ENCODE measurements at places on chromosomes 12 and 14.

DNA sequence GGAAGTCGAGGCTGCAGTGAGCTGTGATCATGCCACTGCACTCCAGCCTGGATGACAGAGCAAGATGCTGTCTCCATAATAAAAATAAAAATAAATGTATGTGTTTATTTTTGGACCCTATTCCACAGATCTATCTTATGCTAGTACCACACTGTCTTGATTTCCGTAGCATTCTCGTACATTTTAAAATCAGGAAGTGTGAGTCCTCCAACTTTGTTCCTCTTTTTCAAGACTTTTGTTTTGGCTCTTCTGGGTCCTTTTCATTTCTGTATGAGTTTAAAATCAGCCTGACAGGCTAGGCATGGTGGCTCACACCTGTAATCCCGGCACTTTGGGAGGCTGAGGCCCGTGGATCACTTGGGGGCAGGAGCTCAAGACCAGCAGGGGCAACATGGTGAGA, 25.8 kb downstream of the DAO start:
- DNase-seq: no peak

DNA sequence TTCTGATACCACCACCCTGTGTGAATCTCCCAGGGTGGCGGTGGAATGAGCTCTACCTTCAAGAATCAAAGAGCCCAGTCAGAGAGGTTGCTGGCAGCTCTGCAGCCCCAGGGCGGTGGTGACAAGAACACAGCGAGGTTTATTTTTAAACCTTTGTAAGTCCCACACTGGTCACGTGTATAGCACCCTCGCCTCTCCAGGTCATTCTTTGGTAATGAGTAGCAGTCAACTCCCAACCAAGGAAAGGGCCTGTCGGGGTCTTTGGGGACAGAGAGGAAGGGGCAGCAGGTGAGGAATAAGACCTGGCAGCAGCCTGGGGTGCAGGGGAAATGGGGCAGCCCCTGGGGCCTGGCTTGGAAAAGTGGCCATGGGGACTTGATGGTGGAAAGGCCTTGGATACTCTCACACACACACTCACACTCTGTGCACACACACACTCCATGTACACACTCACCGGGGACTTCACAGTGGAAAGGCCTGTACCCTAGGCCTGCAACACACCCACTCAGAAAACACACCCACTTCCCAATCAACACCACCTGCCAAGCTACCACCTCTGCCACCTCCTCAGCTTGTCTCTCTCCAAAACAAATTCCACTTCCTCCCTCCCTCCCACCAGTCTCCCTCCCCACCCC, 178.6 kb downstream of the DPF3 start:
- DNase-seq: no peak

DNA sequence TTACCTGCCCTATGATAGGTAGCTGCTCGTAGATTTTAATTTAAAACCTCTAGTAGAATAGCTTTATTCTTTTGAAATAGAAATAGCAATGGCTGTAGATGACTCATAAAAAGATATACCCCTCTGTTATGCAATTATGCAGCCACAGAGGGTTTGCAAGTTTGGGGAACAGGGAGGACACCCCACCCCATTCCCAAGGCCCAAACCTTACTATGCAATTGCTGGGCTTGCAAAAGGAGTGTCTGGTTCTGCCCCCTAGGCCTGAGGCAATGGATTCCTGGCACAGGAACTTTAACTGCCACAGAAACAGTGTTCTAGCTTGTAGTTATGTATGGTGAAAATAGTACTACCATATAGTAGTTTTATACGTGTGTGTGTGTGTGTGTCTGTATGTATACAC, 403.3 kb downstream of the ADAMTS20 start:
- DNase-seq: no peak

DNA sequence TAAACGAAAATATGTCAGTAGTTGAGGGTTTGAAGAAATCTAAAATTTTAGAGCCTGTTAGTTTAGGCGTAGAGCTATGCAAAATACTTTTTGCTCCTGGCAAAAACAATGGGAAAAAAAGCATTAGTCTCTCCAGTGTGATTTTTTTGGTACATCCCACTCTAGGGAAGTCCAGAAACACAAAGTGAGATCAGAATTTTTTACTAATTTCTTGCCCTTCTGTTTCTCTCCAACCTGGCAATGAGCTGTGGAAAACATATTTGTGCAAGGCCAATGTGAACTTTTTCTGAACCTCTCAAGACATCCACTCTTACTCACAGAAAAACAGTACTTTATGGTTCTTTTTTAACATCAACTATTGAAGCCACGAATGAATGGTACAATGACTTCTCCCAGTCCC, 56.9 kb upstream of the DCN start:
- no peak for DNase-seq

DNA sequence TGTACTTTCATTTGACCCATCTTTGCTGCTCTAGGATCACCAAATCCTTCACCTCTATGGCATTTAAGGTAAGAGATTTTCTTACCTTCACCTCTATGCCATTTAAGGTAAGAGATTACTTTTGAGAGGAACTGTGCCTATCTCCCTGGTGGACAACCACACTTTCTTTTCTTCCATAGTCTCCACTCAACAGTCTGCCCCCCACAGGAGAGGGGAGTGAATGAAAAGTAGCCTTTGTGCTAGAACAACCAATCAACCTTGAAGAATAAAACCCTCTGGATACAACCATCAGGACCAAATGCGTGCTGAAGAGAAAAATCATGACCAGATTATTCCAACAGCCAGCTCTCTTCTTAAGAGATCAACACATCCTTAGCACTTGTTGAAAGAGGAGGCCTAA, 258.6 kb upstream of the TMPO start:
- DNase-seq: no peak

DNA sequence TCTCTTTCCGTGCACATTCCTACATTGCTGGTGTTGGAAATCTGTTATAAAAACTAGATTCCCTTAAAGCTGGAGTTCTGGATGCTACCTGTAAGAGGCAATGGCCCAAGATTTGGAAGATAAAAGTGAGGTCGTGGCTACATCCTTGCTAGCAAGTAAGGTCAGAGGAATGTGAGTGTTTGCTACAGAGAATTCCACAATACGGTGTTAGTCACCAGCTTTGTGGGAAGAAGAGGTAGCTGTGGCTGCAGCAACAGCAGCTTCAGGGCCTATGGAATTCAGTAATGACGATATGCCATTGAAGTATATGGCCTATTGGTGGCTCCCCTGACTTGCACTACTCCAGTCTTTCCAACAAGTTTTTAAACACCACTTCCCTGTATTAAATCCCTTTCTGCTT, 227.7 kb upstream of the TMEM260 start:
- no peak for DNase-seq

- no peak for DNase-seq
These were observed 51.1 kb downstream of the SLC38A1 start for GRCh38 chr12:46217541-46218321.

GRCh38 chr12:97520106-97520505, 57.5 kb downstream of the RMST start:
- no peak for DNase-seq

- DNase-seq: no peak
These were observed 29.3 kb upstream of the EIF5 start for GRCh38 chr14:103304706-103305105.

DNA sequence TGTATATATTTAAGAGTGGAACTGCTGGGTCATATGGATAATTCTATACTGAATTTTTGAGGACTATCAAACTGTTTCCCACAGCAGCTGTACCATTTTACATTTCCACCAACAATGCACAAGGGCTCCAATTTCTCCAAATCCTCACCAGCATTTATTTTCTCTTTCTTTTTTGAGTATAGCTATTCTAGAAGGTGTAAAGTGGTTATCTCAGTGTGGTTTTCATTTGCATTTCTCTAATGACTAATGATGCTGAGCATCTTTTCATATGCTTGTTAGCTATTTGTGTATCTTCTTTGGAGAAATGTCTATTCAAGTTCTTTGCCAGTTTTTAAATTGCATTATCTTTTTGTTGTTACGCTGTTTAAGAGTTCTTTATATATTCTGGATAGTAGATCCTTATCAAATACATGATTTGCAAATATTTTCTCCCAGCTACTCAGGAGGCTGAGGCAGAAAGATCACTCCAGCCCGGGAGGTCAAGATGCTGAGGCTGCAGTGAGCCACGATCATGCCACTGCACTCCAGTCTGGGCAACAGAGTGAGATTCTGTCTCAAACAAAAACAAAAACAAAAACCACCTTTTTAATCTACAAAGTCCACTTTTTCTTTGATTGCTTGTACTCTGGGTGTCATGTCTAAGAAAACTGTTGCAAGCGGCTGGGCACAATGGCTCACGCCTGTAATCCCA, 32.8 kb downstream of the GTF2A1 start:
- no peak for DNase-seq

DNA sequence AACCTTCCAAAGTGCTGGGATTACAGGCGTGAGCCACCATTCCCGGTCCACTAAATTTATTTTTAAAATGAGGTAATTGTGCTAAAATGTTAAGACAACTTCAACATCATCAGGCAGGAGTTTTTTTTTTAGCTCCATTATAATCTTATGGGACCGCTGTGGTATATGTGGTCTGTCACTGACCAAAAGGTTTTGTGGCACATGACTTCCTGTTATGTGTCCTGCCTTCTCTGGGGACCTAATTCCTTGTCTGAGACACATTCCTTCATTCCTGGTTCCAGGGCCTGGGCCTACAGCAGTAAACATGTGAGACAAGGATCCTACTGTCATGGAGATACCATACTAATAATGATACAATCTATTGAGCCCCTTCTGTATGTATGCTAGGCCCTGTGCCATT, 4.9 kb downstream of the TEX52 start:
- DNase-seq: no peak

DNA sequence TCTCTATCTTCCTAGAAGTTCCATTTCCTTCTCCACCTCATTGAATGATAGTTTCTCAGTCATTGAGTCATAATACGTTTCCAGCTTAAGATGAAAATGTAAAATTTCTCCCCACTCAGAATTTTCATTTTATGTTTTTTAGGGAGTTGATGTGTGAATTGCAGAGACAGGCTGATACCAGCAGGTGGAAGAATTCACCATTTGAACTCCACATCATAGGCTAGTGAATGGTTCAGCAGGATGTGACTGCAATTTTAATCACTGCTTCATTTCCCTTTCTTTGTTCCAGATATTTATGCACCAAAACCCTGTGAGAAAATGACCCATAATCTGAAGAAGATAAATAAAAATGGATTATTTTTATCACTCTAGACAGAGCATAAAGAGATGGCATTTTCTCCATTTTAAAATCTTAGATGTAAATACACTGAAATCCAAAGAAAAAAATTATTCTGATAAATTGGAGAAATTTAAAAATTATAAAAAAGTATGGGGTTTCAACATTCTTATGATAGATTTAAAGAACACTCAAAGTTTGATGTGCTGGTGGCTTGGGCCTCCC, 10.6 kb upstream of the PYGL start:
- no peak for DNase-seq

- DNase-seq: no peak
These were observed 40.2 kb downstream of the SPRING1 start for GRCh38 chr12:116697716-116698115.
